NCI-H1694 (cell line): ENCODE measurements at places on chromosomes 16 and 17.

DNA sequence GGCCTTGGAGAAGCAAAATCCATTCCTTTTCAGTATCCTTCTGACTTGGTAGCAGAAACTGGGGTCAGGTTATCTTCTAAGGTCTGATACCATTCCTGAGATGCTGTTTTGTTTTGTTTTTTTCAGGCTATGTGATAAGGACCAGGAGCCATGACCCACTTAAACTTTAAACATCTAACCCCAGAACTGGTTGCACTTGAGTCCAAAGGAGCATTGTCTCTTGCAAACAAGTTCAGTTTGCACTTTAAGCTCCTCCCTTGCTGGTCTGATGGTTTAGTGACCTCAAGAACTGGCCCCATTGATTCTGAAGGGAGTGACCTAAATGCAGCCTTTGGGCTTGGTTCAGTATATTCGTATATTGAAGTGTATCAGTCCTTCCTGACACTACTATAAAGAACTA lies 75.2 kb downstream of the ERCC4 start:
- DNase-seq, result no peak

DNA sequence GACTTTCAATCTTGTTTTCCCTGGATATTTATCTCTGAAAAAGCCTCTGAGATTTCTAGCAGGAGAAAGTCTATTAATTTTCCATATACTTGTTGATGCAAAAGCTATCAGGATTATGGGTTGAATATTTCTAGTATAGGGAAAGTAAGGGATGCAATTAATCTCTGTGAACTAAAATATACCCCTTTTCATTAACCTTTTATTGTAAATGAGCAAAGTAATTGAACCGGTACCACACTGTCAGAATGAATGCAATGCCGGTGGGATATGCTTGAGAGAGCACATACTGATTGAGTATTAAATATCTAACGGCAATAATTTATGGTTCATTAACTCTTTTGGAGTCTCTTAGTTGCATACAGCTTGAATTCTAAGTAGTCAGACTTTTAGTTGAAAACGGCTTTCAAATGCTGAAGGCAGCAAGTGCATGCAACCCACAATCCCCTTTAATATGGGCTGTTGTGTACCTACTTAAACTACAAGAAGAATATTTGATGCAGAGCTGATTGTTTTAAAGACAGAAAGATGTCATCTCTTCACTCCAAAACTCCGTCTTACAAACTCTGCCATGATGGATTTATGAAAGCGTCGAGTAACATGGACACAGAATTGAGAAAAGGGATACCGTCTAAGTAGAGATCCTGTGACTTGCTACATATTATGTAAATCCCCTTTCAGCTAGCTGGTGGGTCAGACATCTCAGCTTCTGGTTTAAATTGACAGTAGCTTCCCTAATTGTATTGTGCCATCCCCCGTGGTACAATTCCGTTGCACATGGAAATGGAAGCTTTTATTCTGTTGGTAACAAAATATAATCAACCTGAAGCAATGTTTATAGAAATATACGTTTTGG lies 141.3 kb upstream of the CDH8 start:
- no peak for DNase-seq

GRCh38 chr17:66941773-66942450 lies 22.6 kb upstream of the CACNG4 start:
- DNase-seq, result no peak

DNA sequence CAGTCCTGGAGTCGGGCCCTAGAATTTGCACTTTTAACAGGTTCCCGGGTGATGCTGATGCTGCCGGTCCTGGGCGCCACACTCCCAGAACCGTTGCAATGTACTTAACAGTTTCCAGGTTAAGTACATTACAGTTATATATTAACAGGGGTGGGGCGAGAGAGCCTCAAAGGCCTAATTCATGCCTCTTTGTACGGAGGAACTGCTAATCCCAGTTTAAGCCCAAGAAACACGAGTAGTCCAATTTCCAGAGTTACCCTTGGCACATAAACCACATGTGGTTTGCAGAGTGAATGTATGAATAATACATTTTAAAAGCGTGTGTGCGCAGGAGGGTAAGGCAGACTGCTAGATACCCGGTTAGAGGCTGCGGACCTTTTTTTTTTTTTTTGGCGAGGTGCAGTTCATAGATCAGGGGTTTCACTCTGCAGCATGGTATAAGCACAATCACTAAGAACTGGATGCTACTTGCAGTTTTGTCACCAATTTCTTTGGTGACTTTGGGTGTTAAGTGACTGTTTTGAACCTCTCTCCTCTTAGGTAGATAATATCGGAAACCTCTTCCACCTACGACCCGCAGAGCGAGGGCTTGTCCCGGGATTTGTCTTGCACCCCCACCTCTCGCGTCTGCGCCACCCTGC lies 713 bp downstream of the COX11 start:
- DNase-seq, result peak; percentile 8
